ENCODE measurements at places on chromosomes 3 and 15.

DNA sequence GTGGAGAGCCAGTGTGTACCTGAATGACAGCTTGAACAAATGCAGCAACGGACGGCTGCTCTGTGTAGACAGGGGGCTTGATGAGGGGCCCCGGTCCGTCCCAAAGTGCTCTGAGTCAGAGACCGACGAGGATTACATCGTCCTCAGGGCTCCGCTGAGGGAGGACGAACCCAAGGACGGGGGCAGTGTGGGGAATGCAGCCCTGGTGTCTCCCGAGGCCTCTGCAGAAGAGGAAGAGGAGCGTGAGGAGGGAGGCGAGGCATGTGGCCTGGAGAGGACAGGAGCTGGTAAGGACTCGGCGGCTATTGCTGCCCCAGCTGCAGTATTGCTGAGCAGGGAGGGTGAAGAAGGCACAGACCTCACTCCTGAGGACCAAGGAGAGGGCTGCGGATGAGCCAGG is 54.4 kb upstream of the WNT7A start:
- DNase-seq = no peak

- no peak for DNase-seq
Observed at GRCh38 chr3:128168836-128169235, 15.6 kb downstream of the EEFSEC start.

- DNase-seq = no peak
Observed at GRCh38 chr3:46091741-46092701, 64.7 kb upstream of the XCR1 start.

DNA sequence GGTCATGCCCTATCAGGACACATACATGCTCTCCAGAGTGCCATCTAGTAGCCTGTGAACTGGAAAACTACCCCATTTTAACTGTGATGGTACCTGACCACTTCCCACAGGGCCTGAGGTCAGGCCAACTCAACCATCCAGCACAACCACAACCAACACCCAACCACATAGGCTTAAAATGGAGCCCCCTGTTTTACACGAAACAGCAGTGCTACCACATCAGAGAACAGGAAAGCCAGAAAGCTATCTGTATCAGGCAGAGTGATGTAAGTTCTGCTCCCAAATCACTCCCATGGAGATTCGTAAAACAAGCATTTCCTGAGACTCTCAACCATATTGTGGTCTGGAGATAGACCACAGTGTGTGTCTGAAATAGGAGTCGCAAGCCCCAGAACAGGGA is 1017.3 kb upstream of the EPHA6 start:
- DNase-seq = no peak

- DNase-seq = no peak
Observed at GRCh38 chr15:96254173-96254572, 76.3 kb upstream of the NR2F2 start.

- DNase-seq = no peak
Observed at GRCh38 chr3:19559724-19560442, 374.1 kb downstream of the EFHB start.

DNA sequence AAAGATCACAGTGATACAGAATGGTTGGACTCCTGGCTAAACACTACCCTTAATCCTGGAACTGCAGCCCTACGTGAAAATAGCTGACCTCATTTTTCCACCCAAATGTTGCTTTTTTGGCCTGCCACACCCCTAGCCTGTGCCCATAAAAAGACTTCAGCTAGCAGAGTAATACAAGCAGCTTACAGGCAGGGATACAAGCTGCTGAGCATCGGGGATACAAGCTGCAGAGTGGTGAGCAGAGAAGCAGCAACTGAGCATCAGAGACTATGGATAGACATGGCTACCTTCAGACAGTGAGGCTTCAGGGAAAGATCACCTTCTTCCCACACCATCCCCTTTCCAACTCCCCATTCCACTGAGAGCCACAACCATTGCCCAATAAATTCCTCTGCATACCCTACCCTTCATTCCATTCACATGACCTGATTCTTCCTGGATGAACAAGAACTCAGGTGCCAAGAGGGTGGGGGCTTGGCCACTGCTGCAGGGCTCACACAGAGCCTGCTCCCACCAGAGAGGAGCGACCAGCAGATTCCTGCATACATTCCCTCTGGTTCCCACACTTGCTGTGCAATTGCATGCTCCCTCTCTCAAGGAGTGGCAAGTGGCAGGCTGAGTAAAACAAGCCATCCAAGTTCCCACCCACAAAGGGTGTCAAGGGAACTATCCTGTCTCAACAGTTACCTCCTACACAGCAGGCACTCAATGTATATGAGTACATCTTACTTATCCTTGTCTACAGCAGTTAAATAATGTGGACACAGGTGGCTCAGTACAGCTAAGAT is 217.5 kb downstream of the ALCAM start:
- no peak for DNase-seq

- DNase-seq = no peak
Observed at GRCh38 chr3:1987980-1988379, 110.7 kb upstream of the CNTN4 start.

DNA sequence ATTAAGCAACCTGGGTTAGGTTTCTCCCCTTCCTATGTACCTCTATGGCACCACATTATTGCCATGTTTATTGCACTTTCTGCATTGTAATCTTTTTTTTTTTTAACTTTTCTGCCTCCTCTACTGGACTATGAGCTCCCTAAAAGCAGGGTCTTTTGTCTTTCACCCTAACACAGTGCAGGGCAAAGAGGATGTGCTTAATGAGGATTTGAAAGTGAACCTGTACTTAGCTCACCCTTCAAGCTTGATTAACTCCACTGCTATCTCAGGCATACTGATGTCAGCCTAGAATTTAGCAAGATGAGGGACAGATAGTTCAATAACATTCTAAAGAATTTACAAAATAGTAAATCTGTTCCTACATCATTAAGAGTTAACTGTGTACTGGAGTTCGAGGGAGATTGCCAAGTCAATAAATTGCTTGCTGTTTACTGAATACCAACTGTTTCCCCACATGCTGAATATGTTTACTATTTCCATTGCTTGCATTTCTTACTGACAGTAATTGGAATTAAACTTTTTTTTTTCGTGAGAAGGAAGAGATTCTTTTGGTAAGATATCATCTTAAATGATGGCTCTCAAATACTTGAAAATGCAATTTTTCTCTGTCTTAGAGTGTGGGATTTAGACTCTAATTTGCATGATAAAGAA is 15.7 kb upstream of the PPARG start:
- no peak for DNase-seq

GRCh38 chr3:138461246-138461645 is 26.8 kb downstream of the ESYT3 start:
- DNase-seq = no peak

GRCh38 chr15:63077952-63078351 is 35.4 kb downstream of the TPM1 start:
- DNase-seq = no peak

- no peak for DNase-seq
Observed at GRCh38 chr3:141710888-141711616, 27.0 kb upstream of the RNF7 start.

GRCh38 chr3:151008699-151009098 is 36.2 kb upstream of the CLRN1 start:
- no peak for DNase-seq

DNA sequence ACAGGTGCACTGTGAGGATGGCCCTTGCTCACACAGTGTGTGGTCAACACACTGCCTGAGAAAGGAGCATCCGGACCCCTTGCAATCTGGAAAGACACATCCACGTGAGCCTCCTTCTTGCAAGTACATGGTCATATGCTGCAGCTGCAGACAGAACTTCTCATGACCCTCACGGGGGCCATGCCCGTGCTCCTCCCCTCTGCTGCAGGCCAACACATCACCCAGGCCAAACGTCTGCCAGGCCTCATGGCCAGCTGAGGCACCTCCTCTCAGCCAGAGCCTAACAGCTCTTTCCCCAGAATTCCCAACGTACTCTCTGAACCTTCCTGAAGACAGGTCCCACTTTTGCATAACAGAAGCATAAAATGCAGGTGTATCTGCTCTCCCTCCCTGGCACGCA is 25.3 kb downstream of the SLC41A3 start:
- DNase-seq = no peak

GRCh38 chr3:101195951-101196713 is 124.2 kb downstream of the IMPG2 start:
- no peak for DNase-seq

DNA sequence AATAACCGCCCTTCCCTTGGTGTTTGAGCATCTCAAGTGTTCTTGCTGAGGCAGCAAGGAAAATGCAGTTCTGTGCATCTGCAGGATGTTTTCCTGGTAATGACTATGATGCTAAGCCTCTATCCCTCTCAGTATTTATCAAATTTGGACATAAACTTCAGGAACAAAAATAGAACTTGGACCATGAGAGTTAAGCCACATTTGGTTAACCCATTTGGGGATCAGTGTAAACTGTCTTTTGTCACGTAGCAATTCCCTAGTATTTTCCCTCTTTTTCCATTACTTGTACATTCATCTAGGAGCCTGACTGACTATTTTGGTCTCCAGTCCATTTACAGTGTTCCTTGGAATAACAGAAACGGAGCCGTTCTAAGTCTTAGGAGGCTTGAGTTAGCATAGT is 250.8 kb downstream of the RBMS3 start:
- DNase-seq = no peak

- DNase-seq = no peak
Observed at GRCh38 chr3:136819392-136819730, 435 bp downstream of the SLC35G2 start.

DNA sequence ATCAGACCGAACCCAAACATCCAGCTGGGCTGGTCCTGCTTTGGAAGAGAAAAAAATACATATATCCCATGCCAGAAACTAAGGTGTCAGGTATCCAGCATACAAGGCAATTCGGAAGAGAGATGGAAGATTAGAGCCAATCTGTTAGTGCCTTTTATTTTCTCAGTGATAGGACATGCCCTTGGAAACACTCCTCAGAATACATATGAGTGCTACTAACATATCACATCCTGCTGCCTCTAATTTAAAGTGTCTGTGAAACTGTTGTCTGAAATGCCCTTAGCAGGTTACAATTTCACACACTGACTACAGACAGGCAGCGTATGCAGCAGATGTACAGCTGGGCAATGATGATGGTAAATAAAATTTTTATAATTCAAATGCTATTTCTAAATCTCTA is 78.9 kb downstream of the RBPMS2 start:
- DNase-seq = no peak

DNA sequence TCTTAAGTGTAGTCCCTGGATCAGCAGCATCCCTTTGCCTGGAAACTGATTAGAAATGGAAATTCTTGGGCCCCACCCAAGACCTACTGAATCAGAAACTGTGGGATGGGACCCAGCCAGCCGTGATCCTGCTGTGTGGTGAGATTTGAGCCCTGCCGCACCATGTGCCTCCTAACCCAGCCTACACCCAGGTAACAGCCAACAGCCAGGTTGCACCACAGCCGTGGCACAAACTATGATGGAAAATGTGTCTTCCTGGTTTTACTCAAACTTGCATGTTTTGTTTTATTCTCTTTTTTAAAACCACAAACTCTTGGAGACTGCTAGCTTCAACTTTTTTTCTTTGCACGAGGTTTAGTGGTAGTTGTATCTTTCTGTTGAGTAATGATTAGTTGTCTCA is 2.6 kb downstream of the LIMD1 start:
- DNase-seq = no peak

GRCh38 chr3:122030381-122031122 is 8.5 kb upstream of the ILDR1 start:
- no peak for DNase-seq

DNA sequence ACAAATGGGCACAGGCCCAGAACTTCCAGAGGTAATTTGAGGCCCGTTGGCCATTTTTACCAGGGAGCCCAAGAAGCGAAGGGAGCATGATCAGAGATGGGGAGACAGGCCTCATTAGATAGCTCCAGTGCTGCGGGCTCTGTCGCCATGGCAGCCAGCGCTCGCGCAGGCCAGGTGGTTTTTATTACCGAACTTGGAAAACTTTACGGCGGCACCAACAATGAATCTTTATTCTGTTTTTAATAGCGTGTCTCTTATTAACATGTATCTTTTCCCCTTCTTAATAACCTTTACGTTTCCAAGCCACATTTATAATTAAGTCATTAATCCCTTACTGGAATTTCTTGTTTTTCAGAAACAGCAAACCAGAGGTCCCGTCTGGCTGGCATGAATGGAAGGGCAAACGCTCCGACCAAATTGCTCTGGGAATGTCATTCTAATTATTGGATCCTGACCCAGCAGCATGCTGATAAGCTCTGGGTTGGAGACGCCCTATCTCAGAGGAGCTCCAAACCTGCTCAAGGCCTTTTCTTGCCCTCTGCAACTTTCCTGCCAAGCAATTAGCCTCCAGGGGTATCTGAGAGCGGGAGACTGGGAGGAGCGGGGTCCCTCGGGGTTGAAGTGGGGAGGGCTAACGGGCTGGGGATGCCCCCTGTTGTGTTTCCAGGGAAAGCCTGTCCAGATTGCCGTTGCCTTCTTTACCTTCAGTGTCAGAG is 256.4 kb downstream of the TLE3 start:
- DNase-seq = no peak

DNA sequence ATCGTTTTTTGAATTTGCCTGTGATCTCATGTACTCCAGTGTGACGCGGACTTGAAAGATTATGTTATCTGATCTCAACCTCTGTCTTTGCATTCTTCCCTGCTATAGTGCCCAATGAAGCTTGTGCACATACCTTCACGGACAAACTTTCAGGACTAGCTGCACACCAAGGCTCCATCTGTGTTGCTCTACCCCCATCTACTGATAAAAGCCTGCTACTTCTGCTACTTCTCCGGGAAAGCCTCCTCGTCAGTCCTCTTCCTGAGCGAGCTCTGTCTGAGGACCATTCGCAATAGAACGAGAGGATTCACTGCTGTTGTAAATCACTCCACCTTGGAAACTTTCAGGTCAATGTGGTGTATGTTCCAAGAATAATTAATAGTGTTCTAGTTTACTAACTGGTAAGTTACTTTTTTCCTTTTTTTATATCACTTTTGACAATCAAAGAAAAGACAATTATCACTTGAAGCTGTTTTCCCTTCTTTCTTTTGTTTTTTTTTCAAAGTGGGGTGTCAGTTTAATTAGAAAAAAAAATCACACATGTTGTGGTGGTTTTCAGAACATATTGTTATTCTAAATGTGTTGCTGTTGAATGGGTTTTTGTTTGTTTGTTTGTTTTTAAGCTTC is 217.6 kb downstream of the ARRDC4 start:
- DNase-seq = no peak

DNA sequence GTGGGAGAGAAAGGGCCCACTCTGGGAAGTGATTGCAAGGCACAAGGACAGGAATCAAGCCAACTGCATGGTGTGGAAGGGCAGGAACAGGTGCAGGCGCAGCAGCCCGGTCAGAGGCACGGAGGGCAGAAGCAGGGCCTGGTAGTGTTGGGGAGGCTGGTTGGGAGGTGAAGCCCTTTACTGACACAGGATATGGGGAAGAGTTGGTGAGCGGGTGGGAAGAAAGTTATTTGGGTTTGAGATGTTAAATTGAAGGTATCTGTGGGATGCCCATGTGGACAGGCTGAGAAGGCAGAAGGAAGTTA is 83.6 kb upstream of the ABHD2 start:
- DNase-seq = no peak

Measured in GOT3 (cell line).